ENCODE measurements at places on chromosomes 7 and 10.

- no peak for DNase-seq
Observed at GRCh38 chr7:33379891-33380525, 250.6 kb downstream of the BBS9 start.

DNA sequence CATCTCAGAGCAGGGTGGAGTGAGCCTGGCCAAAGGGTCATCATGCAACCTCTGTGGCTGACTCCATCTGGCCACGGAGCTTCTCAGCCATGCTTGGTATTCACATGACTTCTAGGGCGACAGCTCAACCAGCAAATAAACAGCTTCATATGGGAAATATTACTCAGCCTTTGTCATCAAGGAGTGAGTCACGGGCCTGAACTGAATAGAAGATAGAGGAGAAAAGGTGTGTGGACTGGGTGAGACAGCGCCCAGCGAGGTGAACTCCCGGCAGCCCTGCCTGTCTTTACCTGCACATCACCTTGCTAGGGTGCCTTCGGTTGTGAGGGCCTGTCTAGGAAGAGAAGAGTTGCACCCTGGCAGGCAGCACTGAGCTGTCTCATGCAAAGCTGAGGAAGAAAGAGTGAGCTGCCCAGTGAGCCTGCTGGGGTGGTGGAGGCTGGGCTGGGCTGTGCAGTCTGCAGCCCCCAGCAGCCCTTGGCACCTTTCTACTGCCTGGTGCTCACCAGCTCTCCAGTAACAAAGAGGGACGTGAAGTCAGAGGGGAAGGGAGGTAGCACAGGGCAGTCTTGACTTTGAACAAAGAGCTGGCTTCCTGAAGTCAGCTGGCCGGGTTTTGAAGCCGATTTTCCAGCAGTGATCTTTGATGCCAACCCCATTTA lies 114.2 kb downstream of the EGFR start:
- peak; percentile 97 for DNase-seq

GRCh38 chr7:18421297-18422002 lies 74.1 kb upstream of the HDAC9 start:
- no peak for DNase-seq

GRCh38 chr7:37394158-37394557 lies 54.5 kb downstream of the ELMO1 start:
- DNase-seq = no peak

DNA sequence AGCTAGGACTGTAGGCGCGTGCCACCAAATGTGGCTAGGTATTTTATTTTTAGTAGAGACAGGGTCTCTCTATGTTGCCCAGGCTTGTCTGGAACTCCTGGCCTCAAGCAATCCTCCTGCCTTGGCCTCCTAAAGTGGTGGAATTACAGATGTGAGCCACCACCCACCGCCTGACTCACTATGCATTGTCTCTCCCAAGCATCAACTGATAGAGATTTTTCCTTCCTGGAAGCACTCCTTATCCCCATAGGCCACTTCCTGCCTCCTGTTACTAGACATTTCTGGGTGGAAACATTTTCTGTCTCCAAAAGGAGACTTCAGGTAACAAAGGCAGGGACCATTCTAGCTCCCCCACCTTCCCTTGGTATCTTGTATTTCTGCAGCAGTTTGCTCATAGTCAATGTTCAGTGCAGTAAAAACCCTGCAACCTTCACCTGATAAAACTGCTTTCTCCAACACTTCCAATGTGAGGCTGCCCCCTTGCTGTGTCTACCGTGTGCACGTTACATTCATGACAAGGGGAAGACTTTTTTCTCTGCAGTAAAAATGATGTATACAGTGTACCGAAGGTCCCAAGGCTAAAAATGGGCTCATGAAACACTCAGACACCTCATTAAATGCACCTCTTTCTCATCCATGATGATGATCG lies 84.9 kb downstream of the NHLRC2 start:
- no peak for DNase-seq

DNA sequence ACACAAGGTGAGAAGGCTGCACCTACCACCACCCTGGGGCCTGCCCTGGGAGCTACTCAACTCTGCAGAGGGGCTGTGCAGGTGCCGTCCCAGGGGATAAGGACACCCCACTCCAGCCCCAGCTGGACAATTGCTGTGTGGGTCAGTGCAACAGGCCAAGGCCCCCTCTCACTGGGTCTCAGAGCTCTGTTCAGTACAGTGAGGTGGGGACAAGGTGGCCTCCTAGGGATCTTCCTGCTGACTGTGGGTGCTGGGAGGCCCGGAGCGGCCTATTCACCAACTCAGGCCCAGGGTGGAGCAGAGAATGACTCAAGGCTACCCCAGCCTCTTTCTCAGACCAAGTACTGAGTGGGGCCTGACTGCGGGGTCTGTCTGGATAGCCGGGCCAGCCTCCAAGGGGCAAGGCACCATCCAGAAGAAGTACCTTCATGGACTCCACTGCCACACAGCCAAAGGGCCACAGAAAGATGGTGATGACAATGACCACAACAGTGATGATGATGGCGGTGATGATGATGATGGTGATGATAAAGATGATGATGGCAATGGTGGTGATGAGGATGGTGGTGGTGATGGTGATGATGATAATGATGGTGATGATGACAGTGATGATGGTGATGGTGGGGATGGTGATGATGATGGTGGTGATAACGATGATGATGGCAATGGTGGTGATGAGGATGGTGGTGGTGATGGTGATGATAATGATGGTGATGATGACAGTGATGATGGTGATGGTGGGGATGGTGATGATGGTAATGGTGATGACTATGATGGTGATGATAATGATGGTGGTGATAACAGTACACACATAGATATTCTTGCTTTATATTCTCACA lies 59.8 kb upstream of the DNAAF5 start:
- DNase-seq = no peak

- peak; percentile 26 for DNase-seq
Observed at GRCh38 chr10:101244321-101245050, 15.2 kb upstream of the LBX1 start.

DNA sequence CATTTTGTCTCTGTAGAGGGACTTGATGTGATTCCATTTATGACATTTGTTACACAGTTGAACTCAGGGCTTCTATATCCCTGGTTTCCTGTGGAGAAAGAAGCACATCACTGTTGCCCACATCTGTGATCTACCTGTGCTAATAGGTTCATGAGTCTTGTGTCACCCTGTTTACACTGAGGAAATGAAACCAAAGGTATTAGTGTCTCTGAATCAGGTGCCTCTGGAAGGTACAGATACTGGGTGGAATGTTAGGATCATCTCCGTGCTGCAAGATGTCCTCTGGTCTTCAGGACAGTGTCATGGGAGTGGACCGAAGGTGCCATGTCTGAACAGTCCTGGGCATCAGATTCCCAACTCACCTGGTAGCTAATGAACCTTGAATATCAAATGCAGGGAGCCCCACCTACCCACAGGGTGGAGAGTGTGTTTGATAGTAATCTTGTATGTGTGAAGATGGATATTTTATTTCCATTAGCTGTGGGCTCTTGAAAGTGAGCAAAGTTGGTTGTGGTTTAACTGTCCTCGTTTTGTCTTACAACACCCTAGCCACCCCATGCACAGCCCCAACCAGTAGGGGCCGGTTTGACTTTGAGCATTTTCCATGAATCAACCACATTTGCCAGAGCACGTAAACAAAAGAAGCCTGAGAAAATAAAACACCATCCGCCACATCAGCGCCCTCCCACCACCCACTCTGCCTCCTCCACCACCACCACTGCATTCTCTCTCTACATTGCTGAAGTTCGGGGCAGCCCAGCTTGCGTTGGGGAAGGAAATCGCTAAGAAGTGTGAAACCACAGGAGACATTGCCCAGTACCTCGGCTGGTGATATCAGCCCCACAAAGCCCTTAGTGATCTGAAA lies 40.7 kb downstream of the TARP start:
- DNase-seq = no peak

GRCh38 chr7:156823435-156823834 lies 69.5 kb downstream of the LMBR1 start:
- DNase-seq = no peak

- DNase-seq = no peak
Observed at GRCh38 chr7:107931740-107932515, 40.9 kb downstream of the DLD start.

DNA sequence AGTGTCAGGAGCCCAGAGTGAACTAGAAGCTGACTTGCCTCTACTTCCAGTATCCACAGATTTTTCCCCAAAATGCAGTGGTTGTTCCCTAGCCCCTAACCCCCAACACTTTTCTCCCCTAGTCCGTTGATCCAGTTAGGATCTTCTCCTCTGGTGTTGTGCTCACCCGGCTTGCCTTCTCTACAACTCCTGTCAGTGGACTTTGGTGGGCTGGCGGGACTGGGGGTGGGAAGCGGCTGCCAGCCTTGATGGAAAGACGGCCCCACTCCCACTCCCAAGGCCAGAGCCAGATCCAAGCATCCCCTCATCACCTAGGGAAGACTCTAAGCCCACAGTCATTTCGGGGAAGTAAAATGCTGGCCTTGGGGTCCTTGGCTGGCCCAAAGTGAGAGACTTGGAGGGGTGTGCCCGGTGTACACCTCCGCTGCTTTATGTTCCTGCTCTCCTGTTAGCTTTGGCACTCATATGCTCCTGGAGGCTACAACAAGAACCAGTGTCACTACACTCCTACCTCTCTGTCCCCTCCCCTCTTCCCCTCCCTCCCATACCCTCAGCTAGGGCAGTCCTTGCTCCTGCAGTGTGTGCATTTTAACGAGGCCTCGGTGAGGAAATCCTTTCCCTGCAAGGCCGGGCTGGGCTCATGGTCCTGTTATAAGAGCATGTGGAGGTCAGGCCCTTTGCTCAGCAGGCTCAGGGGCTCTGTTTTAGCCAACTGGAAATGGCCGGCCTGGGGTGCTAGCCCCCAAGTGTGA lies 930 bp upstream of the HOXA10 start:
- DNase-seq = no peak
